ENCODE measurements at places on chromosomes 5 and 9.

DNA sequence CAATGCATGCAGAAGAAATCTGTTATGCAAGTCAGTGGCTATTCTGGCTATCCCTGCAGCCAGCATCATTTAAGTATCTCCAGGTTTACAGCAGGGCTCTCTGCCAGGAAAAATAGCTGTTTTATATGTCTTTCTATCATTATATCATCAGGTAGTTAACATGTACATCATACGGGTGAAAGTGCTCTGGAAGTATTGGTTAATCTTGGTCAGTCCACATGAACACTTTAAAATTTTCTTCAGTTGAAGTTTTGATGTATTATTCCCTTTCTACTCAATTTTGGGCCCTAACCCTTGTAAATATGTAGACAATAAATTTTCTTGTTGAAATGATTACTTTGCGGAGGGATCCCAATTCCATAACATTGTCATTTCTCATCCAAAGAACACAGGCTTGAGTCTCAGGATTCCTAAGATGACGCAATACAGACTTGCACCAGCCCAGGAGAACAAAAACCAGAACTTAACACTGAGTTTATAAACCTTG lies 67.5 kb downstream of the SEMA6A start:
- no peak for DNase-seq

- DNase-seq = no peak
Measured at GRCh38 chr5:133876266-133876665, 92.2 kb downstream of the C5orf15 start.

- no peak for DNase-seq
Measured at GRCh38 chr9:18976221-18976708, 56.7 kb downstream of the SAXO1 start.

GRCh38 chr5:76490960-76491359 lies 87.9 kb downstream of the IQGAP2 start:
- DNase-seq = no peak

DNA sequence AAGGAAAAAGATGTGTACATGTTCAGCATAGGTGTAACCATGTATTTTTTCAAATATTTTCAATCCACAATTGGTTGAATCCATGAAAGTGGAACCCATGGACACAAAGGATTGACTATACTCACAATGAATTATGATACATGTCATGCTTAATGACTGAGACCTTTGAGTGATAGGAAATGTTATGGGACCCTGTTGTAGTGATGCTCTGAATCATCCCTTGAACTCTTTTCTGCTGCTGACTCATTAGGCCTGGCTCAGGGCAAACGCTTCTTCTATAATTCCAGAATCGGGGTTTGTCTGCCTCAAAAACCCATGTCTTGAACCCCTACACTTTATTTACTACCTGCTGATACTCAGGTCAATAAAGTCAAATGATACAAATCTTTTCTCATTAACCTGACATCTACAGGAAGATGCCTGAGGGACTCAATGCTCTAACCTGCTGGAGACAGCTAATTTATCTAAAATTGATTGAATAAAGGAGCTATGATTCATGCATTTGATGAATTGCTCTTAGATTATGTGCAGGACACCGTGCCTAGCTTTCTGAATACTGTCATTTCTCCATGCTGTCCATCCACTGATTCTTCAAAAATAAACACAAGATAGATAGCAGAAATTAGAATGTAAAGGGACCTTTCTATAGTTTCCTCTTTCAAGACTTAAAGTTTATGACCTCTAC lies 260.1 kb downstream of the PRELID2 start:
- no peak for DNase-seq

DNA sequence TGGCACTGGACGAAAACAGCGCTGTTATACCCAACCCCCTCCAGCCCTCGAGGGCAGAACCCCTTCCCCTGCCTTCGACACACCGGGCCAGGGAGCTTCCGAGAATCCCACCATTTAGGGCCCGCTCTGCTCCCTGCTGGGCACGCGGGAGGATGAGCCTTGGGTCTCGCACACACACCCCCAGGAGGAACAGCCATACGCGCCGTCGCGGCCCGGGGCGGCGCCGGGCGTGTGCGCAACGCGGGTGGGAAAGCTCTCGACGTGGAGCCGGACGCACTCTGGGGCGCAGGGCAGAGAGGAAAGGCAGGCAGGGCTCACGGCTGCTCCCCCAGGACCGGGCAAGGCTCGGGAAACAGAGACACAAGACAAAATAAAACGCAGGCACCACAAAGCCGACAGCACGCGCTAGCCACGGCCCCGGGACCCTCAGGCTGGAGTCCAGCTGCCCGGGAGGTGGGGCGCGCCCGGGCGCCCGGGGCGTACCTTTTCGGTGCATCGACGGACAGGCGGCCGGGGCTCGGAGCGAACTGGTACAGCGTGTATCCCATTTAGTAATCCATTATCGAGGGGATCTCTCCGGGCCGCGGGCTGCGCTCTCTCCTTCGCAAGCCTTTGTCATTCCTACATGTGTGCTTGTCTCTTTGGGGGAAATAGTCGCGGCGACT lies 789 bp downstream of the SEMA6A start:
- DNase-seq = peak; percentile 59

DNA sequence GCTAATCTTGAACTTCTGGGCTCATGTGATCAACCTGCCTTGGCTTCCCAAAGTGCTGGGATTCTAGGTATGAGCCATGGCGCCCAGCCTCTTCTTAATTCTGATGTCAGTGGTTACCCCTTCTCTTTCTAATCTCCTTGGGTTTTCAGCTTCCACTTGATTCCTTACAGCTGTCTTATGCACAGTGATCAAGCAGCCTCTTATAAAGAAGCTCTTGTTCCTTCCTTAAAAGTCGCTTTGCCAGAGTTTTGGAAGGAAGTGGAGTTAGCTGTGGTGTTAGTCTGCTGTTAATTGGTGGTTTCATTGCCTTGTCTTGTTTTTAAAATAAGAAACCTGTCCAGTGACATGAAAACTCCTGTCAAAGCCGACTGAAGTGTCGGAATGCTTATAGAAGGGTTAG lies 128.1 kb upstream of the CACNA1B start:
- DNase-seq = no peak

DNA sequence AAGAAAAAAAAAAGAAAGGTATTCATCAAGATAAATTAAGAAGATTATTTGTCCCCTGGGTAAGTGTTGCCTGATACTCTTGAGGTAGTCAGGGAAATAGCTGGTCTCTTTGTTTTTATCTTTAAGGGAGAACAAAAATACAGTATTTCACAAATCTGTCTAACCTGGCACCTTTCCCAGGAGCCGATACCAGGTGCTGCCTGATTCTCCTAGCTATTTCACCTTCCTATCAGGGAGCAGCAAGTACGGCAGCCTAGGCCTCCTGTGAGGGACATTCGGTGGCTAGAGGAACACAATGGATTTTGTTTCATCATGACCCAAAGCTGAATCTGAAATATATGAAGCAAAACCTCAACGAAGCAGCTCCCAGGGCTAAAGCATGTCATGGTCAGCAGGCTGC lies 86.0 kb downstream of the TARS1 start:
- DNase-seq = no peak

DNA sequence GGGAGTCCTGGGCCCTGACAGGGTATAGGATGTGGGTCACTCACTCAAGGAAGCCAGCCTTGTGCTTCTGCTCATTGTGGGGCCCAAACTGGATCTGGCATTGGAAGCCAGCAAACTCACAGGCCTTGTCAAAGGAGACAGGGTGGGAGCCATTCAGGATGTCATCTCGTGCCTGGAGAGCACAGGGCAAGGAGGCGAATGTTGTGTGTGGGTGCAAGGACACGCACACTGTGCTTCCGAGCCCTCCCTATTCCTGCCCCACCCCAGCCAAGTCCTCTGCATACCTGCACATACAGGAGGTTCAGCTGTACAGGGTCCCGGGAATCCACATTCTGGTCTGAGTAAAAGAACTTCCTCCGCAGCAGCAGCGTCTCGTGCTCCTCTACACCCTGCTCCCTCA lies 8.1 kb downstream of the TLN1 start:
- no peak for DNase-seq

DNA sequence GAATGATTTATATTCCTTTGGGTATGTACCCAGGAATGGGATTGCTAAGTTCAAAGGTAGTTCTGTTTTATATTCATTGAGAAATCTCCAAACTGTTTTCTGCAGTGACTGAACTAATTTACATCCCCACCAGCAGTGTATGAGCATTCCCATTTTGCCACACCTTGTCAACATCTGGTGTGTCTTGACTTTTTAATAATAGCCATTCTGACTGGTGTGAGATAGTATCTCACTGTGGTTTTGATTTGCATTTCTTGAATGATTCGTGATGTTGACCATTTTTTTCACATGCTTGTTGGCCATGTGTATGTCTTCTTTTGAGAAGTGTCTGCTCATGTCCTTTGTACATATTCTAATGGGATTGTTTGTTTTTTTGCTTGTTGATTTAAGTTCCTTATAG lies 421.5 kb downstream of the KIAA0825 start:
- DNase-seq = no peak

DNA sequence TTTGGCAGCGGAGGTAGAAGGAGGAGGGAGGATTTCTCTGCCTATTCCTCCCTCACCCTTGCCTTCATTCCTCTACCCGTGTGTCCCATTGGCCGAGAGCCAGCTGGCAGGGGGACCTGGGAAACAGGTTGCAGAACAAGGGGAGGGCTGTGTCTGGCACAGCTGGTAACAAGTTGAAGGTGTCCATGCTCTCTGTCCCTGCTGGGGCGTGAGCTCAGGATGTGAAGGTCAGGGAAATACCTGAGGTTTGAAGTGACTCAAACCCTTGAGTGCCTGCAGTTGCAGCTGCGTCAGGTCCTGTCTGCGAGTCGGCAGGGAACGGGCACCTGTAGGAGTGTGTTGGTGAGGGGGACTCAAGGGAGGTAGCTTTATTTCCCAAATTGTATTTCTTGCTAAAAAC lies 16.2 kb downstream of the MIGA2 start:
- peak; percentile 28 for DNase-seq

GRCh38 chr5:73591102-73591695 lies 25.7 kb downstream of the UTP15 start:
- peak; percentile 90 for DNase-seq

GRCh38 chr9:128383791-128384190 lies 12.6 kb downstream of the URM1 start:
- DNase-seq = no peak

DNA sequence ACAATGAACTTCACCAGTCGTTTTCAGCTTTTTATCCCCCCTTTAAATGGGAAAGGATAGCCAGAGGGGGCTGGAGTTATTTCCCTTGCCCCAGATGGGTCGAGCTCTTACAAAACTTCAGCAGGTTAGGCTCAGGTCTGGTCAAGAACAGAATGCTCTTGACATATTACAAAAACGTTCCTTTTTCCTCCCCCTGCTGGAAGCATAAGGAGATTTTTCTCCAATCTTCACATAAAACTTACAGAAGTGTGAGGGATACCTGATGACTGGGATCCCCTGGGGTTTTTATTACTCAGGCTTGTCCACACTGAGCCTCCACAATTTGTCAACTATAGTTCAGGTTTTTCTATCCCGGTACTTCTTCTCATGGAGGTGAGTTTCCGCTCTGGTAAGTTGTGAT lies 60.8 kb downstream of the CSF2 start:
- DNase-seq = peak; percentile 13

DNA sequence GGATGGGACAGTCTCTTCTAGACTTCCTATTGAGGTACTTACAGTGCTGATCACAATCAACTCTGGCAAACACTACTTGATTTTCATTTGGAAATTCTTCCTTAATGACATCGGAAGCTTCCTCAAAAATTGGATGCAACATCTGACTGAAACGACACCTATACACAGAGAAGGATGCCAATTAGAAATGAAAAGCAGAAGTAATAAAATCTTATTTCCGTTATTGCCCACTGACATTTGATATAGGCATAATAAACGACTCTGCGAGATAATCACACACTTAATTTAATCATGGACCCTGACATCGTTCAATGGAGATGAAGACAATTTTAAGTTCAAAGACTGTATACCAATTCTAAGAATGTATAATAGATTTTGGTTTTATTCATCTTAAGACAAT lies 46.4 kb downstream of the ERP44 start:
- no peak for DNase-seq

DNA sequence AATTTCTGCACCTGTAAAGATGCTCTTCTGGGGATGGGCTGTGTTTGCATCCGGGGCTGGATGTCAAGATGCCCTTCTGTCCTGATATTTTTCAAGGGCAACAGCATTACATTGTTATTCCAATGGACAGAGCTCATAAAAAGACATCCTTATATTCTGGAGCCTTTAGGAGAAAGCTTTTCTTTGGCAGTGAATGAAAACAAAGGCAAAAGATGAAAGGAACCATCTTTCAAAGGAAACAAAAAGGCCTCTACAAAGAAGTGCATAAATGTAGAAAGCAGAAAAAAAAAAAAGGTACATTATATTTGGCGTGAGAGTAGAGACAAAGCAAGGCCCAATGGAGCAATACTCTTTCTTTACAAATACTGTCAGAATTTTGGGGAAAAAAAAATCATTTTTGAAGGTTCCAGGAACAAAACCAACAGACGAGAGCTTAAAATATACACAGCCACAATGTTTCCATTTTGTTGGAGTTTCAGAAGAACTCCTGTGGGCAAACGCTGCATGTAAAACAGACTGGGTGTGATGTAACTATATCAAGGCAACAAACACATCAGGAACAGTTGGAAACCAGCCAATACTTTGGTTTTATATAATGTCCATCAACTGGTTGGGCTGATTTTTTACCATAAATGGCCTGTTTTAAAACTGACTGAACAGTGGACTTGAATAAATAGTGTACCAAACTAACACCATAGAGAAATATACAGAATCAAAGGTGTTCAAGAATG lies 885.6 kb upstream of the DMAC1 start:
- peak; percentile 62 for DNase-seq

DNA sequence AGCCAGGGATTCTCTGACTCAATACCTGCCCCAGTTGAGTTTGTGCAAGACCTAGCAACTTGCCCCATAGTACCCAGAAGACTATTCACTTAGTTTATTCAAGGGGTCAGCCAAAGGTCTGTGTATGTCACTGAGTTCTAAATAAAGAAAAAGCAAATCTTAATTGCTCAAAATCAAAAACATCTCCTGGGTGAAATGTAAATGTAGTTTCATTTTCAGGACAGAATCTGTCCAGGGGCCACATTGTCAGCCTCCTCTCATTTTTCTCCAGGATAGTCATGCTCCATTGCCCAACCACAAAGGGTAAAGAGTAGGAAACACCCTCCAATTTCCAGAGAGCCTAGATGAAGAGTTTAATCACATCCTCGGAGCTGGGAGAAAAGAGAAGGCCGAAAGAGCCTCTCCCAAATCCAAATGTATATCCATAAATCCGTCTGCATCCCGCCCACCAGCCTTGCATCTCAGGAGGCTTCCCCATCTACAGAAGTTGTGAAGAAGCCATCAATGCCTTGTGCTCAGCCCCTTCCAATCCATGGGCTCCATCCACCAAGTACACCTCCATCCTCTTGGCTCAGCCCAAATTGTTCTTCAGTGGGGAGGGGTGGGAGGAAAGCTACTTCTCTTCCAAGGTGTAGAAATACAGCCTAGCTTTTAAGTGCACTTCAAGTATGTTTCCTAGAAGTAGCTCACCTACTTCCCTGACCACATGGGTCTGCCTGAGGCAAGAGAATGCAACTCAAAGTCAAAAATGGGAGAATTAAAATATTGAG lies 26.9 kb downstream of the ADAM19 start:
- DNase-seq = peak; percentile 75

- no peak for DNase-seq
Measured at GRCh38 chr5:109929911-109930310, 240.2 kb downstream of the MAN2A1 start.

- peak; percentile 45 for DNase-seq
Measured at GRCh38 chr9:9924376-9924775, 688.4 kb downstream of the PTPRD start.
